ENCODE measurements at places on chromosomes 5 and 9.

- no peak for DNase-seq
These were observed 391.8 kb downstream of the ARHGEF28 start for GRCh38 chr5:74017786-74018211.

- no peak for DNase-seq
These were observed 240.4 kb upstream of the IRX2 start for GRCh38 chr5:2991884-2992283.

- no peak for DNase-seq
These were observed 199.3 kb upstream of the CD180 start for GRCh38 chr5:67395790-67396418.

- DNase-seq: no peak
These were observed 11.6 kb downstream of the UBLCP1 start for GRCh38 chr5:159274676-159275075.

- DNase-seq: no peak
These were observed 115.4 kb downstream of the OXCT1 start for GRCh38 chr5:41754857-41755256.

DNA sequence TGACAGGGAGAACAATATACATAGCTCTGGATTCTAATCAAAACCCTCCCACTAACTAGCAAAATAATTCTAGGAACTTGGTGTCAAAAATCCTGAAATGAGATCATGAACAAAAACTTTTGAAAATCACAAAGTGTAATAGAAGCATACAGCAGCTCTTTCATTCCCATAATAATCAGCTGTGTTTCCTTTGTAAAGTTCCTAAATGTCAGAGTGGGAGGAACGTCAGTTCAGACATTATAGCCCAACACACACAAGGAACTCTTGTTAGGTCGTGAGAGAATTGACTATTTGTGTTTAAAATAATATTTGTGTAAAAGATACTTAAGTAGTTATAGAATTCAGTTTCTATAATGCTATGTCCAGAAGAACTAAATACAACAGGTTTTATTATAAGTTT is 312.8 kb downstream of the SEMA5A start:
- DNase-seq: no peak

- DNase-seq: no peak
These were observed 15.9 kb downstream of the RFX3 start for GRCh38 chr9:3509926-3510325.

DNA sequence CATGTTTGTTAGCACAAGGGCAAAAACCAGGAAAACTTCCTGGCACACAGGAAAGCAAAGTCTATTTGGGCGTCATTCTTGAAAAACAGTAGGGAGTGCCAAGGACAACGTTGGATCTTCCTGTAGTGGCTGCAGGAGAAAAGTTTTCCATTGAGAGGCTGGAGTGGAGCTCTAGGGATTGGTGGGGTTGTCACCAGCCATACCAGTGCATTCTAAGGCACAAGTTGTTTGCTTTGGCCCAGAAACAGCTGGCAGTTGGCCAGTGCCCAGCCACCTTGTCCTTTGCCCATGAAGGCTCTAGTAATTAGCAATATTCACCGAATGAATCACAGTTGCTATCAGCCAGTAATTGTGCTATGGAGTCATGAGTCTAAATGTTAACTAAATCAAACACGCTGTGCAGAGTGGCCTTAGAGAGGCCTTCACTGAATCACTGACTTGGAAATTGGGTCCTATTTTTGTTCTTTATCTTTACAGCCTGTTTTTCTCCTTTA is 26.4 kb downstream of the TNFSF15 start:
- DNase-seq: no peak

Data from NCI-H187 treated with DMSO at 0.1 percent for 48 hours (cell line).